A549 treated with CpdA at 1 μM for 4 hours (cell line): ENCODE measurements at places on chromosomes 2 and 18. TPM values are rescaled to one million over a fixed set of nuclear protein-coding genes. Genes with fewer than 3 reads are reported as not detected.

AMER3 gene
- not detected in 5 replicates for total RNA-seq

SKA1 gene
- 11.9 to 17.1 TPM (median 12.4 TPM) in 5 replicates for total RNA-seq

ONECUT2 gene
- total RNA-seq = 0.35 to 0.67 TPM (median 0.41 TPM) in 5 replicates

UGT1A8 gene
- 0.03 to 0.08 TPM in 2 of 5 replicates, not detected in the others for total RNA-seq

SLC4A3 gene
- total RNA-seq = 2.4 to 4.0 TPM (median 2.9 TPM) in 5 replicates

PARD6G gene
- total RNA-seq = 2.1 to 3.7 TPM (median 3.0 TPM) in 5 replicates

CPLX4 gene
- total RNA-seq = not detected in 5 replicates

SLC16A14 gene
- total RNA-seq = 0.83 to 1.5 TPM (median 1.2 TPM) in 5 replicates

ADD2 gene
- 17.7 to 27.3 TPM (median 22.9 TPM) in 5 replicates for total RNA-seq

ANKRD30B gene
- total RNA-seq = 0.01 TPM in 1 of 5 replicates, not detected in the others

RAB27B gene
- total RNA-seq = 13.2 to 20.1 TPM (median 14.3 TPM) in 5 replicates

CCDC121 gene
- 3.1 to 3.7 TPM (median 3.5 TPM) in 5 replicates for total RNA-seq

SERPINB3 gene
- total RNA-seq = 0.09 to 0.26 TPM (median 0.17 TPM) in 4 of 5 replicates, not detected in the other
